Activated CD4-positive, alpha-beta T cell treated with anti-CD3 and anti-CD28 coated beads, Interleukin-2, Interleukin-6, amounts not matched to agents 100 ng/mL and 50 ng/mL, durations not matched to agents 16 hours and 8 hours (primary cell): ENCODE measurements at places on chromosomes 16 and 17.

DNA sequence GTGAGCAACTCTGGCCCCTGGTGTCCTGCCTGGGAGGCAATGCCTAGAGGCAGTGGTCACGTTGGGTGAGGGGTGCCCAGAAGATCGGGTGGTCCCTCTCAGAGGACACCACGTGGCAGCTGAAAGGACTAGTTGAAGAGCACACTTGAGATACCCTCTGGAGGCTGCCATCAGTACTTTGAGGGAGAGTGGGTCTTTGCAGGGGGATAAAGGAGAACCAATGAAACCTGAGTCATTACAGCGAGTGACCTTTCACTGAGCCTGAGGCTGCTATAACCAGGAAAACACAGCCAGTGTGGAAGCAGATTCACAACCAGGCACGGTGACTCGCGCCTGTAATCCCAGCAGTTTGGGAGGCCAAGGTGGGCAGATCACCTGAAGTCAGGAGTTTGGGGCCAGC lies 18.9 kb downstream of the CA4 start:
- DNase-seq, result no peak

DNA sequence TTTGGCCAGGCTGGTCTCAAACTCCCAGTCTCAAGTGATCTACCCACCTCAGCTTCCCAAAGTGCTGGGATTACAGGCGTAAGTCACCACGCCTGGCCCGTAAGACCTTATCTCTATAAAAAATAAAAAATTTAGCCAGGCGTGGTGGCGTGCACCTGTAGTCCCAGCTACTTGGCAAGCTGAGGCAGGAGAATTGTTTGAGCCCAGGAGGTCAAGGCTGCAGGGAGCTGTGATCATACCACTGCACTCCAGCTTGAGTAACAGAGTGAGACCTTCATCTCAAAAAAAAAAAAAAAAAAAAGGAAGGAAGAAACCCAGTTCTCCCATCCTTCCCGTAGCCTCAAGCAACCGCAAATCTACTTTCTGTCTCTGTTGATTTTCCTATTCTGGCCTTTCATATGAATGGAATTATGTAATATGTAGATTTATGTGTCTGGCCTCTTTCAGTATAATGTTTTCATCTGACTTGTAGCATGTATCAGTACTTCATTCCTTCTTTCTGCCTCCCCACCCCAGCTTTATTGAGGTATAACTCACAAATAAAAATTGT lies 11.2 kb downstream of the CASC3 start:
- no peak for DNase-seq

- peak; percentile 18 for DNase-seq
These were observed 648.5 kb upstream of the RBFOX1 start for GRCh38 chr16:6684076-6684673.

- DNase-seq, result peak; percentile 51
These were observed 736 bp downstream of the CNP start for GRCh38 chr17:41967141-41967920.

DNA sequence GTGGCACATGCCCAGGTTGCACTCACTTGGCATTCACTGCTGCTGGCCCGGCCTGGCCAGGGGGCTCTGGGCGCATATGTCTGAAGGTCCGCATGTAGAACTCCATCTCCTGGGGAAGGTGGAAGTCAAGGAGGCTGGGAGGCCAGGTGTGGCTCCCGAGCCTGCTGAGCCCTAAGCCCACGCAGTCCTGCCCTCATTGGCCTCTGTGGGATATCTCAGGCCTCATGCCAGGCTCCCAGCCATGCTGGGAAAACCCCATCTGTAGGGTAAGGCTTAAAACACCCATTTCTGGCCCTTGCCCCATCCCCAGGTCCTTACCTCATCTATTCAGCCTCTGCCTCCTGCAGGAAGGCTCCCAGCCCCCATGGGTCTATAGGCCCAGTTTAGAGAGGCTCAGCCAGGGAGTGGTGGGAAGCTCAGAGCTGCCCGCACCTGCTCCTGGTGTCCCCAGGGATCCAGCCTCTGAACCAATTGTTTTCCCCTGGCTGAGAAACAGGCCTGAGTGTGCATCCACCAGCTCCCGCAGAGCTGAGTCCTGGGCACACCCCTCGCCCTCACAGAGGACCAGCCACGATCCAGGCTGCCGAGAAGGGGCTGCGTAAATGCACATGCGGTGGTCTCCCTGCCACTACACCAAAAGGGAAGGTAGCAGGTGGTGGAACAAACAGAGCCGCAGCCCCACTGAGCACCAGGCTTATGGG lies 2.3 kb upstream of the TPPP3 start:
- DNase-seq, result no peak

DNA sequence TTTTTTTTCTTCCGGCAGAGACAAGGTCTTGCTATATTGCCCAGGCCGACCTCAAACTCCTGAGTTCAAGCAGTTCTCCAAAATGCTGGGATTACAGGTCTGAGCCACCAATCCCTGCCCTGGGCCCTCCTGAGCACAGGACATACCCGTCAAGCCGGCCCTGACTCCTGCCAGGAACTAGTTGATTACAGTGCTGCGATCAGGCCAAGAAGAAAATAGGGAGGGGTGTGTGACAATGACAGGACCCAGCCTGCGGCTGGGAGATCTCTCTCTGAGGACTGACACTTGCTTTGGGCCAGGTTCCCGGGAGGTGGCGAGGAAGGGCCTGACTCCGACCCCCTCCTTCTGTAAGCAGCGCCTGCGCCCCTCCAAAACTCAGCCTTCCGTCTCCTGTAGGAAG lies 276.6 kb downstream of the MRTFB start:
- no peak for DNase-seq

- no peak for DNase-seq
These were observed 86.3 kb upstream of the TNRC6C start for GRCh38 chr17:77872199-77872598.

DNA sequence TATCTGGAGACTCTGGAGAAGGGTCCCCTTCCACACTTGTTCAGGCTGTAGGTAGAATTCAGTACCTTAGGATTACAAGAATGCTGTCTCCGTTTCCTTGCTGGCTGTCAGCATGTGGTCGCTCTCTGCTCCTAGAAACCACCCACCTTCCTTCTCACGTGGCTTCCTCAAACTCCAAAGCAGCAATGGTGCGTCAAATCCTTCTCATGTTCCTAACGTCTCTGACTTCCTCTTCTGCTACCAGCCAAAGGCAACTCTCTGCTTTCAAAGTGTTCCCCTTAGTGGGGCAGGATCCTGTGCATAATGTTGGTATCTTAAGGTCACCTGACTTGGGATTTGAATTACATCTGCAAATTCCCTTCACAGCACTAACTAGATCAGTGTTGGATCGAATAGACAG lies 30.9 kb upstream of the DYNLRB2 start:
- no peak for DNase-seq

- no peak for DNase-seq
These were observed 38.7 kb upstream of the NGFR start for GRCh38 chr17:49456183-49456965.

GRCh38 chr16:53061701-53062159 lies 6.9 kb downstream of the CHD9 start:
- DNase-seq, result peak; percentile 50

- DNase-seq, result no peak
These were observed 2.7 kb downstream of the TELO2 start for GRCh38 chr16:1495889-1496262.

- DNase-seq, result no peak
These were observed 27.2 kb downstream of the LLGL2 start for GRCh38 chr17:75552425-75553294.

- no peak for DNase-seq
These were observed 288.6 kb upstream of the CCL2 start for GRCh38 chr17:33966410-33967059.

- DNase-seq, result no peak
These were observed 25.8 kb downstream of the SAP30BP start for GRCh38 chr17:75692976-75693375.

DNA sequence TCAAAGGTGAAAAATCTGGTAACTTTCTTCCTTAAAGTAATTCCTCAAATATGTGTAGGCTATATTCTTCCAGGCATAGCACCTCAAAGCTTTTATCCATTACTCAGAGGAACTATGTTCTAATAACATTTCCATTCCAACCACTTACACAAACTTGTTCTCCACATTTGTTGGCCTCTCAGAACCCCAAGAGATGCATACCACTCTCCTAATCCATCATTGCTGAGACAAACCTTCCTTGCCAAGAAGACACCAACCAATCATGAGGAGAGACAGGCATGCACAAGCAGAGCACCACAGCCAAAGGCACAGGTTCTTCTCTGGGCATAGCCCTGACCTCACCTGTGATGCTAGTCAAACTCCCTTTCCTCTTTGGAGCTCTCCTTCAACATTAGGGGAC lies 20.9 kb downstream of the CDH11 start:
- no peak for DNase-seq

- DNase-seq, result no peak
These were observed 1.4 kb upstream of the ITGB3 start for GRCh38 chr17:47252209-47252608.

DNA sequence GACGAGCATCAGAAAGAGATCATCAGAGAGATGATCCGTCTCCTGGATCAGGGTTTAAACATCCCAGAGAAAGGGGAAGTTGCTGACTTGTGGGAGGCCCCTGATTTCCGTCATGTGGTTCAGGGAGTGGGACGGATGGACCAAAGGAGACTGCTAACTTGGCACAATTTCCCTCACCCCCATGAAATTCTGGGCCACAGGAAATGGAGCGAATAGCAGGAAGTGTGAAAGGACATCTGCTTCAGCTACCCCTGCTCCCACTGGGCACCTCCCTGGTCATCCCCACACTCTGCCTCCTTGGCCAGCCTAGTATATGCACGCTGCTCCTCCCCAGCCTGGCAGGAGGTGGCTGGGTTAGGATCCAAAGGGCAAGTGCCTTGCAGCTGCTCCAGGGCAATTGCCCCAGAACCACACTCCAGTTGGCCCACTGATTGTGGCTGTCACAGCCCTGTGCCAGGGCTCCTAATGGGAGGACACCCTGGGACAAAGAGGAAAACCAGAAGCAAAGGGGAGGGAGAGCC lies 1.3 kb downstream of the ARRB2 start:
- no peak for DNase-seq

DNA sequence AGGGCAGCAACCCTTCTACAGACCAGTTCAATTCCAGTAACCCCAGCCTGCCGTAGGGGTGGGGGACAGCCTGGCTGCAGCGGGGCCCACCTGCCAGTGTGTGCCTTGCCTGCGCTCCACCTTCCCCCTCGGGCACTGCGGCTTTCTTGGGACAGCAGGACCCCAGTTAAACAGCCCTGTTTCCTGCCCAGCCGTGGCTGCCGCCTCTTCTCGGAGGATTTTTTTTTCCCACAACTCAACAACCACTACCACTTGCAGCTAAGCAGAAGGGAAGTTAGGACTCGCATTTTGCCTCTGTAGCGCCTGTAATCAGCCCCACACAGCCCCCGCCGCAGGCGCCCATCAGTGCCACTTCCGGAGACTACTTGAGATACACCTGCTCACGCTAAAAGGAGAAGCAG lies 76.1 kb downstream of the RAI1 start:
- DNase-seq, result peak; percentile 18

GRCh38 chr17:15418781-15419180 lies 48.6 kb downstream of the CDRT4 start:
- no peak for DNase-seq
